ENCODE measurements at places on chromosomes 3 and 15.
A peak's percentile ranks its signal among the peaks of the same experiment; 100 is the strongest.

DNA sequence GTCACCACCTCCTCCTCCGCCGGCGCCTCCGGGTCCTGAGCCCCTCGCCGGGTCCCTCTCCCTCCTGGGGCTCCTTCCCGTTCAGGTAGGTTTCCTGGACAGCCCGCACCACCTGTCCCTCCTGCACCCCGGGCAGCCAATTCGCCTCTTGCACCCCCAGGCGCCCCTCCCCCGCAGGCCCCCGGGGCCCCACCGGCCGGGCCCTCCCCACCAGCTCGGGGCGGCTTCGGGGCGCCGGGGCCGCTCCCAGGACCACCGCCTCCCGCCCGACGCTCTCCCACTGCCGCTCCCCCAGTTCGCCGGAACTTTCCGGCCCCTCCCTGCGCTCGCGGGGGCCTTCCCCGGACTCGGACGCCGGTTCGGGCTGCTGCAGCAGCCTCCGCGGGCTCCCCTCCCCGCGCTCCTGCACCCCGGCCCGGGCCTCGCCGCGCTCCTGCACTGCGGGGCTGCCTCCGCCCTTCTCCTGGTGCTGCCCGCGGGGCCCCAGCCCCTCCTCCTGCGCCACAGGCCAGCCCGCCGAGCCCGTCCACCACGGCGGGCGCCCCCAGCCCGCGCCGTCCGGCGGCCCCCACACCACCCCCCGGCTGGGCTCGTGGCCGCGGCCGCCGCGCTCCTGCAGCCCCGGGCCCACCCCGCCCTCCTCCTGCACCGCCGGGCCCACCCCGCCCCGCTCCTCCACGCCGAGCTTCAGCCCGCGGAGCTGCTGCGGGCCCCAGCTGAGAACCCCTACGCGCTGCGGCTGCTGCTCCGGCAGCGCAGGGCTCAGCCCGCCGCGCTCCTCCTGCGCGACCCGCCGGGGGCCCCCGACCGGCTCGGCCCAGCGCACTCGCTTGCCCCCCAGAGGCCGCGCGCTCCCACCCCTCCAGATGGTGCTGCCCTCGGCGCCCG is 587 bp upstream of the TNK2 start:
- DNase-seq: no peak

DNA sequence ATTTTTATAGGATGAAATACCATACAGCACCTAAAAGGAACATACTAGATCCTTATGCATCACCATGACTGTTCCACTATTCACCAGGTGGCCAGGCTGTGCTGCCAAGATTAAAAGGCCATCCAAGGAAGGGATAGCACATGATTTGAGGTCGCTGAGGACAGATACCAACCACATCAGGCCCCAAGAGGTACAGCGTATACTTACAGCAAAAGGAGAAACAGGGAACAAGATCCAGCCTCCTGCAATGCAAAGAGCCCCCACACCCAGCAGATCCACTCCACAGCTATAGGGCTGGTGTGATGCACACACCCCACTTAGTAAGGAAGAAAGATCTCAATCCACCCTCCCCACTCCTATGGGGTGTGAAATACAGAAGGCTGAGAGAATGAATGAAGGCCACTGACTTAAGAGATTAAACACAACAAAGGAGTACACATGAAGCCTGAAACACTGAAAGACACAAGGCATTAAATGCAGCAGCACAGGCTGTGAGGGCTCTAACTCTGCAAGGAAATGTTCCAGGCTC is 32.0 kb upstream of the ZNF445 start:
- no peak for DNase-seq

DNA sequence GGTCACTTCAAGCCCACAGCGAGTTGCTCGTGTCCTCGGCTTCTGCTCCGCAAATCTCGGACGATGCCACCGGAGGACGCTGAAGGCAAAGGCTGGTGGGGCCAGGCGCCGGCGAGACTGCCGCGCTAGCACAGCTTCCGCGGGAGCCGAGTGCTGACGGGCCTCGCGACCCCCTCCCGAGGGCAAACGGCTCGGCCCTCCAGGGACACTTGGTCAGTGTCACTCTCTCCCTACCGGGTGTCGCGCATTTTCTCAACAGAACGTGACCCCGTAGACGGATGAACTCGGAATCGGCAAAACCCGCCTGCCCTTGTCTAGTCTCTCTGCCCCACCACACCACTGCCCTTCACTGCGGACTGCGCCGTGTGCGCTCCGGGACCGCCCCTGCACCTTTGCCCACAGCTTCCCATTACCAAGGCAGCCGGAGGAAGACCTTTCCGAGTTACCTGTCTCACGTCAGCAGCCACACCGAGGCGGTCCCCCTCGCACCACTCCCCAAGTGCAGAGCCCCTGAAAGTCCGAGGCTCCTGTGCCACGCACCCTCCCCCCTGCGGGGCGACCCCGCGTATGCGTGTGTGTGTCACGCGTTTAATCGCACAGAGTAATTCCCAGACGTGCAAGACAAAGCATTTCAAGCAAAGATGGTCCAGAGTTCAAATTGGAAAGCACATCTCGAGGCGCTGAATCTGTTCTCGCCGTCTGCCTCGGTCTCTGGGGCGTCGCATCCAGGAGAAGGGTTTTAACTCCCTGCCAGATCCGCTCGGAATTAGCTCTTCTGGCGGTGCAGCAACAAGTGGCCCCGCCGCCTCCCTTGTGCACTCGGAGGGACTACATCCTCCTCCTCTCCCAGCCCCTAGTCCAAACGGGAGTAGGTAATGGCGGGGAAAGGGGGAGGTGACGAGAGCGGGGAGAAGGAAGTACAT is 245.0 kb upstream of the TOPAZ1 start:
- no peak for DNase-seq

- no peak for DNase-seq
Observed at GRCh38 chr3:137219801-137220445, 262.1 kb downstream of the IL20RB start.

DNA sequence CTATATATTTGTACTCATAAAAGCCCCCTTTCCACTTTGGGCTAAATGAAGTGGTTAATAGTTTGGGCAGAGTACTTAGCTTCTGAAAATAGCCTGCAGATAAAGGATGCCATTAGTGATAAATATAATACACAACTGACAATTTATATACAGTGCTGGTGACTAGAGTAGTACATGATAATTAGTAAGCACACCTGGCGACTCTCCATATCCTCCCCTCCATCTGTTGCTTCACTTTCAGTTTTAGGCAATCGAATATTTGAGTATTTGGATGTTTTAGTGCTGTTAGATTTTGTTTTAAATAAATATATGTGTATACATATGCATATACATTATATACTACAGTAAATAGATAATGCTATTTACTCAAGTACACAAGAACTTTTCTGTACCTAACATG is 35.9 kb upstream of the CHMP2B start:
- no peak for DNase-seq

DNA sequence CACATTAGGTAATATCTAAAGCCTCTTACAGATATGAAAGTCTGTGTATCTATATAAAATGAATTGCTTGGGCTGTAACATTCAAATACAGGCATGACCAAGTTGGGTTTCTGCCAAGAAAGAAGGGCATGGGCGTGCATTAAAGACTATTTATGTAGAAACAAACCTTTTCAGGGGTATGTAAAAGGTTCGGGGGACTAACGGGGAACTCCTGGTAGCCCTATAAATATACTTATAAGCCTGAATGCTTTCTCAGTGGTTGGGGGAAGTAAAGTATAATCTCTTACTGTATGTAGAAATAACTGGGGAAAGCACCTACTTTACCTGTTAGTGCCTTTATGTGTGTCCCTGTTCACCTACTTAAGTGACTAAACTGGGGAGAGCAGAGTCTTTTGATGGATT is 154.5 kb upstream of the TBL1XR1 start:
- peak; percentile 33 for DNase-seq

- DNase-seq: no peak
Observed at GRCh38 chr15:82952158-82953081, at the start of gene HOMER2. TSS of gene HOMER2 (minus strand) at chr15:82952720. CDS start at chr15:82952535, 185 bp downstream.

DNA sequence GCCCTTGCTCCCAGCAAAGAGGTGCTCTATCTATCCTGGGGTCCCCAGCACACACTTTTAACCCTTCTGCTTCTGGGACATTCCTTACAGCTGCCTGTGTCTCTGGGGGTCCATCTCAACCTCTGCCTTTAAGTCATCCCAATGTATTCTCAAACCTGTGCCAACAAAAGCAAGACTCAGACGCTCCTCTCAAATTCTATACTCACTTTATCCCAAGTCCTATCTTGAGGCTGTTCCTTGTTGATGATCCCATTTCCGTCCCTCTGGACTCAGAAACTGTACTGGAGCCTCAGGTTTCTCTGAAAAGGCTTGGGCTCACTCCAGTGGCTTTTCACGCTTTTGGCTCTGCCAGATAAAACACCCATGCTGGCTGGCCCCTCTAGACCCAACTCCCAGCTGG is 69.7 kb downstream of the XXYLT1 start:
- no peak for DNase-seq

- no peak for DNase-seq
Observed at GRCh38 chr3:45537970-45538640, 56.4 kb upstream of the LIMD1 start.

- DNase-seq: peak; percentile 71
Observed at GRCh38 chr3:195147649-195148080, 123.3 kb downstream of the XXYLT1 start.

DNA sequence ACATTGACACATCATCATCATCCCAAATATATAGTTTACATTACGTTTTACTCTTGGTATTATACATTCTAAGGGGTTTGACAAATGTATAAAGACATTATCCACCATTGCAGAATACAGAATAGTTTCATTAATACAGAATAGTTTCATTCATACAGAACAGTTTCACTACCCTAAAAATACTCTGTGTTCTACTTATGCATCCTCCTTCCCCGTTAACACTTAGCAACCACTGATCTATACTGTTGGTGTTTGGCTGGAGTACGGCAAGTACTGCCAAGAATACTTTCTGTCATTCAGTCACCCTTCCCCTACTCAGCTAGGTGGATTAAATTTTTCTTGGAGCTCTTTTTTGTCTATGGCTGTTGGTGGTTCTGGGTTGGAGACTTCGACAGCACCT is 33.4 kb downstream of the LEKR1 start:
- DNase-seq: no peak

DNA sequence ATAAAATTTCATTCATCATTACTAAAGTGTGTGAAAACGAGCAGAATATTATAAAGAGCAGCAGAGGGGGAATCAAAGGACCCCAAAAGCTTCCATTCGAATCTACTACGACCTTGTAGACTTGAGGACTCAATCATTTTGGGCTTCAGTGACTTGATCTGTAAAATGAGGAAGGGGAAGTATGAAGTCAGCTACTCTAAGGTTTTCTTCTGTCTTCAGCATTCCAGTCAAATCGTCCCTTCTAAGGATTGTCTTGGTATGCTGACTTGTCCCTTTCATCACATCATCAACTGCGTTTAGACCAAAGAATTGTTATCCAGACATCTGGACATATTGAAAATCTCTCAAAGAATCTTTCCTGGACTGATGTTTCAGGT is 44.8 kb downstream of the PLD1 start:
- no peak for DNase-seq

- DNase-seq: no peak
Observed at GRCh38 chr3:148221303-148221702, 476.4 kb upstream of the AGTR1 start.

- no peak for DNase-seq
Observed at GRCh38 chr15:52520421-52520820, 8.3 kb downstream of the MYO5A start.

- DNase-seq: no peak
Observed at GRCh38 chr15:28946803-28947202, 61.0 kb downstream of the APBA2 start.

DNA sequence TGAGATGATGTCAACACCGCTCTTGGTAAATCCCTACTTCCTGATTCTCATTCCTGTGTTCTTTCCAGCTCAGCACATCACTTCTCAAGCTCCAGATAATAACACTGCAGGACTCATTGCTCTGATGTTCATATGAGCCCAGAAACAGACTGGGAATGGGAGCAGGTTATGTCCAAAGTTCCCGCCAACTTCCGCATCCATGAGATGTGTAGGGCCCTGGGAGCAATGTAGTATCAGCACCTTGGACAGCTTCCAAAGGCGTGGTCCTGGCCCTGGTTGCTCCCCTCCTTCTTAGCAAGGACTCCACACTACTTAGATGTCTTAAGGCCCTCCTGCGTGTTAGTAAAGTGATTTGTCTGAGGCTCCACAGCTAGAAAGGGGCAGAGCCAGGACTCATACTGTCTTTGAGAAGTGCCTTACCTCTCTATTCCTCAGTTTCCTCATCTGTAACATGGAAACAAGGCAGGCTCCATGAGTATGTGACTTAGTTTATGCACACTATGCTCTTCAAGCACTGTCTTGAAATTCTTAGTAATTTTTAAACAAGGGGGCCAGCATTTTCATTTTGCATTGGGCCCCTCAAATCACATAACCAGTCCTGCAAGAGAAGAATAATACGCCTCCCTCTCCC is 27.9 kb upstream of the SLC6A1 start:
- DNase-seq: peak; percentile 4

- no peak for DNase-seq
Observed at GRCh38 chr3:63877737-63878393, 14.2 kb downstream of the ATXN7 start.

GRCh38 chr3:188316723-188317070 is 162.7 kb downstream of the LPP start:
- no peak for DNase-seq

DNA sequence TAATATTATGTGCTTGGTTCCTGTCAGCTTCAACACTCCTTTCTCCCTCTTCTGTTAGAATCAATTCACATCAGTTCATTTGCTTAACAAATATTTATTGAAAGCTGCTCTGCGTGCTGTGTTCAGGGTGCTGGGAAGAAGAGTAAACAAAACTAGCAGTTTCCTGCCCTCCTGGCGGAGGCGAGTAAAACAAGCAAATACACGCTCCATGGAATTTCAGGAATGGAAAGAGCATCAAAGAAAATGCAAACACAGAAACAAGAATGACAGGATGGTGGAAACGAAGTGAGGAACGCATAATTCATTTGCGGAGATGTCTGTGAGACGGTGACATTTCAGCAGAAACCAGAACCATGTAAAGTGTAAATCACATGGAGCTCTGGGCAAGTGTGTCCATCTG is 49.4 kb upstream of the SPTSSB start:
- DNase-seq: peak; percentile 53

- DNase-seq: no peak
Observed at GRCh38 chr15:72037321-72037720, 80.6 kb downstream of the MYO9A start.

DNA sequence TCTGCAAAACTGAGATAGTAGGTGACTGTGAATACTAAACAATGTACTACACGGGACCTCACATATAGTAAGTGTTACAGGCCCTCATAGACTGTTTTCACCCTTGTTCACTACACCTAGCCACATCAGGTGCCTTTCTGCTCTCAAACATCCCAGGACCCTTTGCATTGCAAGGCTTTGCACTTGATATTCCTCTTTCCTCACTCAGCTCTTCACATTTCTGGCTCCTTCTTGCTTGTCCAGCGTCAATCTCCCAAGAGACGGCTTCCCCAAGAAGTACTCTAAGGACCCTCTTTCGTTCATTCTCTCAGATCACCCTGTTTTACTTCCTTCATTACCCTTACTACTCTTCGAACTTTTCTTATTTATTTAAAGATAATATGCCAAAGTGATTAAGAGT is 10.0 kb downstream of the DENND4A start:
- DNase-seq: no peak

DNA sequence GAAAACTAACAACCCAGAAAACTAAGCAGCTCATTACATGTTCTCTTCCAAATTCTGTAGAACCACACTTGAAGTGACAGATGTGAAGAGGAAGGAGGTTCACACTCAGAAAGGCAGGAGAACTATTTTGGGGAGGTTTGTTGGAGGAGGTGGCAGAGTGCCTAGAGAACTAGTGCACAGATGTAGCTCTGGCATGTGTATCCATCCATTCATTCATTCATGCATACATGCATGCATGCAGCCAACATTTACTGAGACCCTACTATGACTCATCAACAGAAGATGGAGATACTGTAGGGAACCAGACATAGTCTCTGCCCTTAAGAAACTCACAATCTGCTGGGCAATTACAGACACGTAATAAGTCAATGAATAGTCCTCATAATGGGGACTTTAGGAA is 116.7 kb downstream of the ERC2 start:
- DNase-seq: no peak

Measured in HT-29 (cell line).